ENCODE measurements at places on chromosomes 2 and 18.

DNA sequence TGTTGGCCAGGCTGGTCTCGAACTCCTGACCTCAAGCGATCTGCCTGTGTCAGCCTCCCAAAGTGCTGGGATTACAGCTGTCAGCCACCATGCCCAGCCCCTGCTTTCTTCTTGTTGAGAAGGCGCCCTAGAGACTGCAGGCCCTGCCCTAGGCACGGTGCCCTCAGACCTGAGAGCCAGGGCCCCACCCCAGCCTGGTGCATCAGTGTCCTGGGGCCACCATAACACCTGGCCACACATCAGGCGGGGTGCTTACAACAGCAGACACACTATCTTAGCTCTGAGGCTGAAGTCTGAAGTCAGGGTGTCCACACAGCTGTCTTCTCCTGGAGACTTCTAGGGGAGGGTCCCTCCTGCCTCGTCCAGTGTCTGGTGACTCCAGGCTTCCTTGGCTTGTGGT is 120.6 kb downstream of the NDUFA10 start:
- DNase-seq = no peak

GRCh38 chr18:59681051-59681450 is 16.2 kb downstream of the CCBE1 start:
- DNase-seq = no peak

DNA sequence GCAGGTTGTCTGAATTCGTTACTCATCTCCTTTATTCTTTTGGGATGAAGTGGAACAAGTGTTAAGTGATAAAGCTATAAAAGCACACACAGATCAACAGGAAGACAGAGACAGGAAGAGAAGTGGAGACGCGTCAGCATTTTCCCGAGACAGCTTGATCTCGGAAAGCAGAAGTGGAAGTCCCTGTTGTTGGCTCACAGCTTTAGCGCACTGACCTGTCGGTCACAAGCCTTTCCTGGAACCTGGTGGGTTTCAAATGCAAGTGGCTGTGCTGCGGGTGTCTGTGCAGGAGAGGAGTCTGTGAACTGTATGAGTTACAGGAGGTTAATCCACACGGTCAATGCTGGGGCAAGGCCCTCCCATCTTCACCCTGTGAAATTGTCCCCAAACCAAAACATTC is 116.6 kb upstream of the PELI1 start:
- peak; percentile 63 for DNase-seq

GRCh38 chr2:148167241-148167766 is 146.4 kb downstream of the MBD5 start:
- no peak for DNase-seq

DNA sequence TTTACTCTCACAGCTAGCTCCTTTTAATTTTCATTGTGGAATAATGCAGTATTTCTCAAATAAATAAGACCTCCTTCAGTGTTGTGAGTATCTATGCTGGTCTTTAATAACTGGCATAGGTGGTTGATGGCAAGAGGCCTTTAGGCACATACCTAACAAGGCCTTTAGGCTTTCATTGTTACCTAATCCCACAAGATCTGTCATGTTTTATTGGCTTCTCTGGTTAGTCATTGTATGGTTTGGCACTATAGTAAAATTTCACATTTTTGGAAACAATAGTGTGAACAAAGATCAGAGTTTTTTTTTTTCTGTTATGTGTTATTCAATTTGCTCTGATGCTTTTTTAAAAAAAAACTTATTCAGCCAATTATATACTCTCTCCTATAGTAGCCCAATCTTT is 89.8 kb upstream of the NEUROD1 start:
- DNase-seq = no peak

DNA sequence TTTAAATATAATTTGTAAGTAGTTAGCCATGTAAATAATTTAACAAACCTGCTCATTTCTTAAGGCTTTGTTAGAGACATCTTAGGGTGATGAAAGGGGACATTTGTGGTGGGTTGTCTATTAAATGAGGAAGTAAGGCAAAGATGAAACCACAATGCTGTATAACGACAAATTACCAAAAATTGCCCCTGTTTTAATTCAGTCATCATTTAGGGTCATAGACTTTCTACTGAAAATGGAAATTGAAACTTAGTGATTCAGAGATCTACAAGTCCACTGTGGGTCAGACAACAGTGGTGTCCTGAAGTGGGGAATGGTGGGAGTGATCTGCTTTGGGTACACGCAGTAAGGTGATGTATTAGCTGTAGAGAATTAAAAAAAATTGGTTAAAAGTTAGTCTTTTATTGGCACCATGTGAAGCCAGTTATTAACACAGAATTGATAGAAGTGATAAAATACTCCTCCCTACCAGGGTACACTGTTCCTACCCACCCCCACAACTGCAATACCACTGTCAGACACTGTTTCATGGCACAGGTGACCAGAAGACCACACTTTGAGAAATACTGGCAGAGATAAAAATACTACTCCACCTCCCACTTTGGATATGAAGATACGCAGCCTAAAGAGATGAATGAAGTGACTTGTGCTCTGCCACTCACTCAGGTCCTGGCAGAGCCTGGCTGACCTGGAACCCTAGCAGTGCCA is 13.4 kb downstream of the CERS6 start:
- DNase-seq = no peak

GRCh38 chr18:25831301-25831701 is 259.1 kb downstream of the SS18 start:
- no peak for DNase-seq

DNA sequence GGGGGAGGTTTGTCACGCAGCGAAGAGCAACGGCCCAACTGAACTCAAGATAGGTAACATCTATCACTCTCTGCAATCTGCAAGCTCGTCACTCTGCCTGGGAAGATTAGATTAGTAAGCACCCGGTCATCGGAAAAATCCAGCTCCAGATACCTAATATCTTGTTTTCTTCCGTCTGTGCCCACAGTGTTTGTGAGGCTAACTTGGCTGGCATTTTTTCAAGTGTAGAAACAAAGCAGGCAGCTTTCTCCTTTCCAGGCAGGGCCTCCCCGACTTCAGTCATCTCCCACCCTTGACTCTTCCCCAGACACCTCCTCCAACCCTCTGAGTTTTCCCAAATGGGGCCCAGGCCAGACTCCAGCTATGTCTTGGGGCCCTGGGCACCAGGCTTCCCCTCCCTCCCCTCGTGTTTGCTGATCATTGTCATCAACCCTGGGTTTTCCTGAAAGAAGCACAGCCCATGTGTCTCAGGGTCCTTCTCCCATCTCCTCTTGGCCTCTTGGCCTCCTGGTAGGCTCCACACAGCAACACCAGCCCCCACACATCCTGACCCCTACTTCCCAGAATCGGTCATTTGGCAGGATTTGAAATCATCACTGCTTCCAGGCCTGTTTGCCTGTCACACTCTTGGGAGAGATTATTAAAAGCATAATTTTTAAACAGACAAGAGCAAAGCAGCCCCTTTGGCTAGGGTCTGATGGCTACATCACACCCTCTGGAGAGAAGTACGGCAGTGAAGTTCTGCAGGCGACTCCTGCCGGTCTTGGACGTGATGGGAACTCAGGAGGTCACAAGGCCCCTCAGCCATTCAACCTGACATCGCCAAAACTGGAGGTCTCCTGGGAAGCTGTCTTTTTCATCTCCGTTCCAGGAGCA is 144.9 kb upstream of the ID2 start:
- DNase-seq = no peak

DNA sequence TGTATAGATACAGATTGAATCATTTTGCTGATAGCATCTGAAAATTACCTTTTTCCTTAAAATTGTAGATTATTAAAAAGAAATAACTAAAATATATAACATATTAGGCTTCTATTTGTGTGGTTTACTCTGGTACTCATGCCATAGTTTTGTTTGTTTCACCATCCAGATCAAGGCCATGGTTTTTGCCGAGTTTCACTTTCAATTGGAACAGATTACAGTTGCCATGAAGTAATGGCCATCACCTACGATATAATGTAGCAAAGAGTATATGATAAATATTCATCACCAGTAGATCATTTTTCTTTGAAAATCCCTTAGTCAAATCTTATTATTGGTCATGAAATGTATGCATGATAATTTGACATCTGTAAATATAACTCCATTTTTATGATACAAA is 11.9 kb upstream of the DNAH7 start:
- no peak for DNase-seq

- no peak for DNase-seq
These were observed 227.9 kb upstream of the SIX2 start for GRCh38 chr2:45237128-45237527.

DNA sequence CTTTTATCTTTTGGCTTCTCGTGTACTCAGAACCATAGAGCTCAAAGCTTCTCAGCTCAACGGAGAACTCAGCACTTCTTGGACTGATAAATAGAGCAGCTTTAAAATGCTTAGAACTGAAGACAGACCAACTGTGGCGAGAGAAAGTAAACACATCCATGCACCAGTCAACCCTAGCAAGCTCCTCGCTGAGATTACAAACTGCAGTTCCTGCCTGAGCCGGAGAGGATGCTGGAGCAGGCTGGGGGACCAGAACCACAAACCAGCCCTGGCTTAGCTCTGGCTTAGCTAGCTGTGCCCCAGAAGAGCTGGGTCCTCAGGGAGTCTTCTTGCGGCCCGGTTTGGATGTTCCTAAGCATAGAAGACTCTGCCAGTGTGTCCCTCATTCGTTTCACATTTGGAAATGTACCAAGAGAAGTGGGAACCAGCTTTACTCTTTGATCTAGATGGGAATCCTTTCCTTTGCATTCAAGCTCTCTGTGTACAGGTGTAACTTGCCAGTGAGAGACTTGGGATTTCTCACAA is 5.6 kb downstream of the PAX8 start:
- DNase-seq = no peak

DNA sequence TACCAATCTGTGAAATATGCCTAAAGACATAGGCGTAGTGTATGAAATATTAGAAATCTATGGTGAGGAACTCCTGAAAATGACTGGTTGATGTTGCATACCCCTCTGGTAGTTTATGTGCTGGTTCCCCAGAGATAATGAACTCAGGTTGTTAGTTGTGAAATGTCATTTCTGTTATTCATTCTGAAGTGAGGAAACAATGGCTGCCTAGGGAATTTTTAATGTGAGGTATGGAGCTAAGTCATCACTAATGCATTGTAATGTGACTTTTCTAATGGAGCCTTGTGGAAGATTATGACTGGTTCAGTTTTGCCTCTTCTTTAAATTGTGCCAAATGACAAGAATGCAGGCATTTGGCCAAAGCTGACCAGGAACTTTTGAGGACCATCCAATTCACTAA is 61.6 kb upstream of the RAB27B start:
- DNase-seq = no peak

GRCh38 chr2:182831101-182831500 is 35.3 kb downstream of the FRZB start:
- DNase-seq = no peak

- no peak for DNase-seq
These were observed 46.6 kb upstream of the MAL start for GRCh38 chr2:94978917-94979316.

DNA sequence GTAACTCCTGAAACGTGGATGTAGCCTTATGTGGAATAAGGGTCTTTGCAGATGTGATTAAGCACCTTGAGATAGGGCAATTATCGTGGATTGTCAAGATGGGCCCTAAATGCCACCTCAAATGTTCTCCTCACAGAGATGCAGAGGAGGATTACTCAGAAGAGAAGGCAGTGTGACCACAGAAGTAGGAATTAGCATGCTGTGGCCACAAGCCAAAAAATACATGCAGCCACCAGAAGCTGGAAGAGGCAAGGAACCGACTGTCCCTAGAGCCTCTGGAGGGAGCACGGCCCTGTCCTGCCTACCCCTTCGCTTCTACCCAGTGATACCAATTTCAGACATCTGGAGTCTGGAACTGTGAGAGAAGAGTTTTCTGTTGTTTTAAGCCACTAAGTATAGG is 47.3 kb upstream of the MGAT5 start:
- DNase-seq = no peak

GRCh38 chr18:38940863-38941531 is 1375.4 kb upstream of the CELF4 start:
- no peak for DNase-seq

DNA sequence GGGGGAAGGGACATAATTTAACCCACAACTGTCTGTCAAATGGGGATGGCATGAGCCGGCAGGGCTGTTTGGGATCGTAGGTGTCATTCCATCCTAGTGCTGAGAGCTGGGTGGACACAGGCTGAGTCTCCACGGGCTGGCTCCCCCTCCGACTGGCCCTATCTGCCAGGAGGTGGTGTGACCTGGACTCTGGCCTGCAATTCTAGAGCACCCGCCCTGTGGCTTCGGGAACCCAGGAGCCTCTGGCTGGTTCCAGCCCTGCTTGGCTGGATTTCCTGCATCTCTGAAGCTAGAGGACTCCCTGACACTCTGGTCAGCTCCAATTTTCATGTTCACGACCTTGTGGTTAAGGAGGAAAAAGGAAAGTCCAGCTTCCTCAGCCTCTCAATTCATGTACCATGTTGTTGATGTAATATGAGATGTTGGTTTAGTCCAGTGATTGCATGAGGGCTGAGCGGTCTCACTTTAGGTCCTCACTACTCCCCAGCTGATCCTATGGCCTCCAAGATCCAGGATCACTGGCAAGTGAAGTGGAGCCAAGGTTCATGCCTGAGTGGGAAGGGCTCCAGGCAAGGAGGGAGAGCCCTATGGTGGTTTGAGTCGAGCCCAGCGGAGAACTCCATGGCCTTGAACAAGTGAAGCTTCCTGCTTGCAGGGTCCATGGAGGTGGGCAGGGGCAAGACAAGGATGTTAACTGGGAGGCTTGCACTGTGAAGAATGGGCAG is 169.1 kb downstream of the NDUFA10 start:
- DNase-seq = peak; percentile 27

- DNase-seq = no peak
These were observed 110.0 kb upstream of the RASGRP3 start for GRCh38 chr2:33366473-33366872.

DNA sequence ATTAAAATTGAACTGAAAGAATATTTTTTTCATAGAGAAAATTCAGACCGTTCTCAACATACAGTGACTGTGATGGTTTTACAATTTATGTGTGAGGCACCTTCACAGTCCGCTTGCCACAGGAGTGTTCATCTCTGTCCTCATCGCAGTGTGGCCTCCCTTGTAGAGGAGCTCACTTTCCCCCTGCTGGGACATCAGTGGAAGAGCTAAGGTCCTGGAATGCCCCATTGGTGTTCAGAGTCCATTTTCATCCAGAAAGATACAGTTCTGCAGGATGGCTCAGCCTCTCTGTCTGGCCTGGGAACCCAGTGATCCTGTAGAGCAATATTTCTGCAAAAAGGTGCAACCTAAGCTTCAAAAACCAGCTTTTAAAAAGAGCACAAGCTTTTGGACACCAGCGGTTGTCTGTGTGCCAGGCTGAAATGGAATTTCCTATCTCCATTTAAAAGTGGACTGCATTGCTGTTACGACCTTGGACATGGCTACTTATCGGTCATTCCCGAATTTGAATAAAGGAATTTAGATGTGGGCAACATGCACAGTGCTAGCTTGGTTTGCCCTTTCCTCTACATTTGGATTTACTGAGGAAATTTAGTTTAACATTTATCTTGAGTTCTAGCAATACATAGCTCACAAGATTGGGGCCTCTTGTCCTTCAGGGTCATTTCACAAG is 26.7 kb upstream of the FAM237A start:
- no peak for DNase-seq

GRCh38 chr18:54191352-54191751 is 33.1 kb downstream of the MBD2 start:
- no peak for DNase-seq
